Stimulated activated CD4-positive, alpha-beta T cell treated with anti-CD3 and anti-CD28 coated beads, Interleukin-15, amount 100 ng/mL, for 48 hours (primary cell): ENCODE measurements at places on chromosomes 4 and X.

DNA sequence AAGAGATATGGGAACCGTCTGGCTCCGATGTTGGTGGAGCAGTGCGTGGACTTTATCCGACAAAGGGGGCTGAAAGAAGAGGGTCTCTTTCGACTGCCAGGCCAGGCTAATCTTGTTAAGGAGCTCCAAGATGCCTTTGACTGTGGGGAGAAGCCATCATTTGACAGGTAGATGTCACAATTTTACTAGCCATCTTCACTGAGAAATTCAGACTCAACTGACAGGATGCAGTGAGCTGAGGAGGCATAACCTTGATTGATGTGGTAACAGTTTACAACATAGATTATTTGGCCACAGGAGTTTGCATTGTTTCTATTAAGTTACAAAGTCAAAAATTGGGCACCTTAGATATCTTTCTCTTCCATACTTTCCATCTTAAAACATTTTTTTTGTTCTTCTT, 417.7 kb downstream of the MAPK10 start:
- no peak for DNase-seq

- no peak for DNase-seq
Observed at GRCh38 chrX:21590012-21590776, 67.9 kb downstream of the KLHL34 start.

GRCh38 chr4:139851639-139852038, 186.0 kb downstream of the MGST2 start:
- no peak for DNase-seq

DNA sequence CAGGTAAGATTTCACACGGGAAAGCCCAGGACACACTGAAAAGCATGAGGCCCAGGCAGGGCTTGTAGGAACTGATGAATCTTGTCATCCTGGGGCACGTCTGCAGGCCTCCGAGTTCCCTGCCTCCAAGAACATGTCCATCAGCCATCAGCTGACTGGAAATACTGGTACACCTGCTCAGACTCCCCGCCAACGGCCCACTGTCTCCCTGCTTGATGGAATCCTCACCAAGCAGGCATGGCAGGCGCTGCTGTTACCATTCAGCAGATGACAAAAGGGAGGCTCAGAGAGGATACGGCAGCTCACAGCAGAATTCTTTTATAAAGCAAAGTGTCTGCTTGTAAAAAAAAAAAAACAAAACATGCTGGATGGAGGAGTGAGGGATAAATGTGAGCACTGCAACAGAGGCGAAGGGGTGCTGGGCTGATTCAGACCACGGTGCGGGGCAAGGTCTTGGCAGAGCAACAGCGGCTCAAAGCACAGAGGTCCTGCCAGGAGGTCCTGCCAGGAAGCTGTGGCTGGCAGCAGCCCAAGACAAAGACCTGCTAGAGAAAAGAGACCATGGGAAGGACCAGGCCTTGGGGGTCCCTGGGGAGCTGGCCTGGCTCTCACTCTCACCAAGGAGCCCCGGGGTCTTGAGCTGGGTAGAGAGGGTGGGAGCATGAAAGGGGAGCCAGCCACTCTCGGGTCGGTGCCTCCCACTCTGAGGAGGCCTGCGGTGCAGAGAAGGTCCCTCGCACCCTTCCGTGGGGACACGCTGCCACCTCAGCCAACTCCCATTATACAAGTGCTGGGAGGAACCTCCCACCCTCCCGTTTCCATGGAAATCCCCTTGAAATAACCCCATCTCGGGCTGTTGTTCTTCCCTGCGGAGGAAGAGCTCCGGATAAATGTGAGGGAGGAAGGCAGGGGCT, 25.6 kb downstream of the PPP2R2C start:
- DNase-seq = no peak

GRCh38 chr4:139764182-139764581, 98.6 kb downstream of the MGST2 start:
- no peak for DNase-seq

DNA sequence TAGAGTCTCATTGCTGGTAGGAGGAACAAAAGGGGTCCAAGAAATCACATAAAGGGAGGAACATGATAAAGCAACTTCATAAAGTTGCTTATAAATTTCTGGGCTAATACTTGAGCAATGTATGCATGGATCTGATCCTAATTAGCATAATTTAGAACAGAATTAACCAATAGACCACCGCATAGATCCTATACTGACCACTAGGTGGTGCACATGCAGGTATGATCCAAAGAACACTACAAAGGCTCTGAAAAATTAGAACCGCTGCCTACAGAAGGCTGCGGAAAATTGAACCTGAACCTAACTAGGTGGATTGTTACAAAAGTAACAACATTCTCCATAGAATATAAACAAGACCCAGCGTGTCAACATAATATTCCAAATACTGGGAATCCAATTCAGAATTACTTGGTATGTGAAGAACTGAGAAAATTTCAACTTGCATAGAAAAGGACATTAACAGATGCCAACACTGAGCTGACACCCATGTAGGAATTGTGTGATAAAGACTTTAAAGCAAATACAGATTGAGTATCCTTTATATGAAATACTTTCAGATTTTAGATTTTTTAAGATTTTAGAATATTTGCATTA, 23.3 kb downstream of the BRCC3 start:
- no peak for DNase-seq

DNA sequence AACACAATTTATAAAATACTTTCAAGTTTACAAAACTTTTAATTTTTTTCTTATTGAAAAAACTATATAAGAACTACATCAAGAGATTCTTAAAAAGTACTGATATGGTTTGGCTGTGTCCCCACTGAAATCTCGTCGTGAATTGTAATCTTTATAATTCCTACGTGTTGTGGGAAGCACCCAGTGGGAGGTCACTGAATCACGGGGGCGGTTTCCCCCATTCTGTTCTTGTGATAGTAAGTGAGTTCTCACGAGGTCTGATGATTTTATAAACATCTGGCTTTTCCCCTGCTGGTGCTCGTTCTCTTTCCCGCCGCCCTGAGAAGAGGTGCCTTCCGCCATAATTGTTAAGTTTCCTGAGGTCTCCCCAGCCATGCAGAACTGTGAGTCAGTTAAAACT, 88.5 kb downstream of the FRAS1 start:
- DNase-seq = no peak

GRCh38 chrX:17922303-17922702, 61.2 kb upstream of the RAI2 start:
- DNase-seq = no peak

DNA sequence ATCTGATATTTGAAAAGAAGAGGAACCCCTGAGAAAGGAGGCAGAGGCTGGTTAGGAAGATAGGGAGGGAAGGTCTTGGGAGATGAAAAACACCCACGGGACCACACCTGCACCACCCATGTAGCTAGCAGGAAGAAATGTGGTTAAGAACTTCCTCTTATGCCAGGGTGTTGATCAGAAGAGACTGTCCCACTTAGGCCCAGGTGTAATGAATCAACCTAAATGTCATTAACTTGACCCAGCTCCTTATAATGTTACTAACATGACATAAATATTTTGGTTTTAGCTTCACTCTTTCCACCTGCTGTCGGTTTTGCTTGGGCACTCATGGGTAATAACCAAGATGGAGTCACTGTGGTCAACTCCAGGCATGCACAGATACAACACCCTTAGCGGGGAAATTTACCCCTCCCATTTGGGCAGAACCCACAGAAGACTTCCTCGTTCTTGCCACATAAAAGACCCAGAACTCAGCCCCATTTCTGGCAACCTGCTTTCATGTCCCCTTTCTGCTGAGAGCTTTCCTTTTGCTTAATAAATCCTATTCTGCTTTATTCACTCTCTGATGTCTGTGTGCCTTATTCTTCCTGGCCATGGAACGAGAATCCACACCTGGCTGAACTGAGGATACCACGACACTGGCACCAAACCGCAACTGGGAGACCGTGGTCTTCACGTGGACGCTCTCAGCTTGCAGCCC, 46.8 kb downstream of the ZNF141 start:
- no peak for DNase-seq

GRCh38 chr4:12881945-12882584, 602.1 kb downstream of the RAB28 start:
- DNase-seq = no peak

DNA sequence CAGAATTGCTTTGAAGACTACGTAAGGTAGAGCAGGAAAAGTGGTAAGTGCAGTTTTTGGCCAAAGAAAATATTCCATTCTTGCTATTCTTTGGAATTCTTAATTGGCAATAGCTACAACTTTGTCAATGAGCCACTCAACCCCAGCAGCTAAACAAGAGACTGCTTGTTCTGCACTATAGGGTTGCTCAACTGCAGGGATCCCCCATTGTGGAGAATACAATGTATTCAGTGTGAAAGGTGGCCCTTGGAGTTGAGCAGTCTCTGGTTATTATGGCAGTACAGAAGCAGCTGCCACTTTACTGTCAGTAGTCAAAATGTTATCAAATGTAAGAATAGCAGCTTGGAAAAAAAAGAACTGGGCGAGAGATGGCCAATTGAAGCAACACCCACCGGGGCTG, 808.7 kb downstream of the CENPC start:
- no peak for DNase-seq

- DNase-seq = no peak
Observed at GRCh38 chrX:109281483-109282275, 200.2 kb downstream of the GUCY2F start.

- DNase-seq = no peak
Observed at GRCh38 chr4:155426953-155427352, 50.2 kb upstream of the MAP9 start.

DNA sequence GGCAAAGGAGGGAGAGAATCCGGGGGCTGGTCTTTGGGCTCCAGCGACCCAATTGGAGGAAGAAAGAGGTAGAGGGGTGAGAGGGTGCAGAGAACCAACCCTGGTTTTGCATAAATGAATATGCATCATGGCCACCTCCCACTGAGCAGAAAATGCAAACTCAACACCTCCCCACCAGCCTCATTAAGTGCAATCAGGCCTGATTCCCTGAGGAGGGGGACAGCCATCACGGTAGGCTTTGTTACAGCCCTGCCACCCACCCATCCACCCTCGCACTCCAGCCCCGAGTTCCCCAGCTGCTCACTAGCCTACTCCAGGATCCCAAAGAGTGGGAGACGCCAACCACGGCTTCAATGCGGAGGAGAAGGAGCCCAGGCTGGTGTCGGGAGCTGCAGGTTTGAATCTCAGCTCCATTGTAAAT, 48.3 kb upstream of the MAN2B2 start:
- no peak for DNase-seq

DNA sequence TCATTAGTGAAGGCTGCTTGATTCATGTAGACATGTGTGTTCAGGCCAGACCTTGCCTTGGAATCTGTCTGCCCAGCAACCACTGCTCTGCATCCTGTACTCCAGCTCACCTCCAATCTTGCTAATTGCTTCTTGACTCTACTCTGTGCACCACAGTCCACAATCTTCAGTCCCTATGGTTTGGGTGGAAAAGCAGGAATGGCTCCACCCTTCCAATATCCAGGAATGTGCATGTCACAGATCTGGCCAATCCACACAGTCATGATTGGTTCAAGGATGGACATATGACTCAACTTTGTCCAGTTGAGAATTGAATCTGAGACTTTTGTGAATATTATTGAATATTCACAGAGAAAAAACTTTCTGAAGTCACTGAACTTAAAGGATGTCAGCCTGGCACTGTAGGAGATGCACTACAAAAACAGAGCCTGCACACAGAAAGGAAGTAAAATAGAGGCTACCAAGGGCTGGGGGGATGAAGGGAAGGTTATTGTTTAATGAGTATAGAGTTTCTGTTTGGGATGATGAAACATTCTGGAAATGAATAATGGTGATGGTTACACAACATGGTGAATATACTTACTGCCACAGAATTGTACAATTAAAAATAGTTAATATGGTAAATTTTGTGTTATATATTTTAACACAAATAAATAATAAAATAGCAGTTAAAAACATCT, 161.3 kb upstream of the USP38 start:
- DNase-seq = no peak

GRCh38 chr4:10963241-10963640, 278.7 kb upstream of the CLNK start:
- DNase-seq = no peak

- DNase-seq = no peak
Observed at GRCh38 chr4:1021386-1022050, 10.1 kb downstream of the FGFRL1 start.

DNA sequence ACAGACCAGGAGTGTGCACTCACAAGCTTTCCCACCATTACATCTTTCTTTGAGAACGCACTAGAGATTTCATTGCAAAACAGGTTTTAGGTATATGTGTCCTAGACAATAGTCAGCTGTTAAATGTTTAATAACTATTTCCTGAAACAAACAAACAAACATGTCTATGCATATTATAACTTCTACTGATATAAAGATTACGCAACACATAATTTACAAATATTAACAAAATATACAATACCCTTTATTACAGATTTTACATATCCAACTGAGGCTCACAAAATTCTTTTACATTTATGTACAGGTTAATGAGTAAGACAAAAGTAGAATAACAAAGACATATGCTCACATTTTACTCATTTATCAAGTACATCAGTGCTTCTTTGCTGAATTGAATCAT, 1554.0 kb upstream of the PCDH10 start:
- DNase-seq = no peak

DNA sequence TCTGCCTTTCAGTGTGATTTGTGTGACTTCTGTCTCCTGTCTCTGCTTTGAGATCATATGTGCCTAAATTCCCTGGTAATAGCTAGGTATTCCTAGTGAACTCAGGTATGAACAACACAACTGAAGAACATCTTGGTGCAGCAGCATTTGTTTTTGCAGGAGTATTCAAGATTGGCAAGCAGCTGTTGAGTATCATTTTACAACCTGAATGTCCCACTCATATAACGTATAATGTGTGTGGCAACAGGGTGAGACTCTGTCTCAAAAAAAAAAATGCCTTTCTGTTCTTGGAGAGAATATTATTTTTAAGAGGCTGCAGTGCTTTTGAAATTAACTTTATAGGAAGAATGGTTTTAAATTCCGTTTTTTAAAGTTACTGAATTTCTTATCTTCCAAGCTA, 7.7 kb downstream of the LSM6 start:
- DNase-seq = no peak

DNA sequence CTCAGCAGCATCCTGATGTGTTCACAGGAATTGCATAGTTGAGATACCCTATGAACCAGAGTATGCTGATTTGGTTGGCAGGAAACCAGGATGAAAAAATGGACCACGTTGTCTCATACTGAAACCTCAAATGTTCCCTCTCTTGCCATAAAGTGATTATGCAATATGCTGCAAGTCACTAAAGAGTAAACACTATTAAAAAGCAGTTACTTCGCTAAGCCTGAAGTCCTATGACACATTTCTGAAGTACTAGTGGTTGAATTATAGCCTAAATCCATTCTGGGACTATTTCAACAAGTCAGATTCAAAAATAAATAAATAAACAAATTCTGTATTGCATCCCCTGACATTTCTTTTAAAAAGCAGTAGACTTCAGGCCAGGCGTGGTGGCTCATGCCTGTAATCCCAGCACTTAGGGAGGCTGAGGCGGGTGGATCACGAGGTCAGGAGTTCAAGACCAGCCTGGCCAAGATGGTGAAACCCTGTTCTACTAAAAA, 106.0 kb upstream of the NAP1L5 start:
- no peak for DNase-seq

- DNase-seq = peak; percentile 18
Observed at GRCh38 chrX:104270916-104271512, 16.3 kb upstream of the ESX1 start.

- DNase-seq = peak; percentile 15
Observed at GRCh38 chrX:46704767-46705386, 54.0 kb downstream of the SLC9A7 start.
